NCI-H1092 treated with DMSO at 0.1 percent for 48 hours (cell line): ENCODE measurements at places on chromosomes 12 and 14.

DNA sequence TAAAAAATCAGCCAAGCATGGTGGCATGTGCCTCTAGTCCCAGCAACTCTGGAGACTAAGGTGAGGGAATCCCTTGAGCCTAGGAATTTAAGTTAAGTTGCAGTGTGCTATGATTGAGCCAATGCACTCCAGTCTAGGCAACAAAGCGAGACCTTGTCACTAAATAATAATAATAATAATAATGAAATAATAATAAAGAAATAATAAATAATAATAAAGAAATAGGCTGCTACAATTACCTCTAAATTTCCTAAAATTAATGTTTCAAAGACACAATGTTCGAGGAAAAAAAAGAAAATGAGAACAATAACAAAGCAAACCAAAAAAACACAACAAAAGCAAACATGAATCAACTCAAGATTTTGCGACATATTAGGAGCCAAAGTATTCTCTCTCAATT is 29.7 kb downstream of the RALGAPA1 start:
- DNase-seq: no peak

DNA sequence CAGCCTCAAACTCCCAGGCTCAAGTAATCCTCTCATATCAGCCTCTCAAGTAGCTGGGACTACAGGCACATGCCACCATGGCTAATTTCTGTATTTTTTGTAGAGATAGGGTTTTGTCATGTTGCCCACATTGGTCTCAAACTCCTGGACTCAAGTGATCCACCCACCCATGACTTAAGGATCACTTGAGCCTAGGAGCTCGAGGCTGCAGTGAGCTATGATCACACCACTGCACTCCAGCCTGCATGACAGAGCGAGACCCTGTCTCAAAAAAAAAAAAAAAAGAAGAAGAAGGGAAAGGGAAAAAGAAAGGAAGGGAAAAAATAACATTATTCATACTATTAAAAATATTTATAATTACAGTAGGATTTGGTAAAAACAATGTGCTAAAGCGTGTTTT is 19.2 kb downstream of the EPS8 start:
- no peak for DNase-seq

GRCh38 chr12:120529641-120530417 is 871 bp upstream of the COQ5 start:
- DNase-seq: peak; percentile 70

DNA sequence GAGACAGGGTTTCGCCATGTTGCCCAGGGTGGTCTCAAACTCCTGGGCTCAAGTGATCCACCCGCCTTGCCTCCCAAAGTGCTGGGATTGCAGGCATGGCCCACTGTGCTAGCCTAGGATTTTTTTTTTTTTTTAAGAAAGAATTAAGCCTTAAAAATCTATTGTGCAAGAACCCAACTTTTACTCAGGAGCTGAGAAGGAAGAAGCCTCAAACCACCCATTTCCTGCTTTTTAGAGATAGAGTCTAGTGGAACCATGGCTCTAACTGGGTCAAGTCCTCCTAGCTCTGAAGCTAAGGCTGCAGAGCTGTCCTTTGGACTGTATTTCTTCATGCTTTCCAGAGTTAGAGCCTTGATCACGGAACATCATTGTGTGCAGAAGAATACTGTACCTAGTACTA is 1.3 kb upstream of the TSFM start:
- no peak for DNase-seq

GRCh38 chr14:91466192-91466591 is 43.9 kb downstream of the PPP4R3A start:
- DNase-seq: peak; percentile 15

DNA sequence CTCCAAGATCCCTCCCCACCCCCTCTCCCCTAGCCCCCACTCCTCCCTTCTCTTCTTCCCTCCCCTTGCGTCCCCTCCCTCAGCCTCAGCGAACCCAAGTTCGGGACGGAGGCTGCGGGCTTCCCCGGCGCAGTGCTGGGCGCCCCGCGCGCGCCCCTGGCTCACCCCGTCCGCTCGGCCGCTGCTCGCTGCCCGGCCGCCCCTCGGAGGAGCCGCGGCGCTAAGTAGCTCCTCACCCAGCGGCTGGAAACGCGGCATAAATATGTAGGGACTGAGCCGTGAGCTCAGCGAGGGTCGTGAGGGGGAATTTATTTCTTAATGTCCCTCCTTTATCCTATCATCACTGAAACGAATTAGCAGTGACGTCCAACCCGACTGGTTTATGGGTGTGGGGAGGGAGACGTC is at the start of gene NOS1:
TSS of gene NOS1 (minus strand) at position 280 of the 405 bp plus-strand sequence. CDS start 30,557 bp downstream, outside the sequence.
- DNase-seq: no peak

DNA sequence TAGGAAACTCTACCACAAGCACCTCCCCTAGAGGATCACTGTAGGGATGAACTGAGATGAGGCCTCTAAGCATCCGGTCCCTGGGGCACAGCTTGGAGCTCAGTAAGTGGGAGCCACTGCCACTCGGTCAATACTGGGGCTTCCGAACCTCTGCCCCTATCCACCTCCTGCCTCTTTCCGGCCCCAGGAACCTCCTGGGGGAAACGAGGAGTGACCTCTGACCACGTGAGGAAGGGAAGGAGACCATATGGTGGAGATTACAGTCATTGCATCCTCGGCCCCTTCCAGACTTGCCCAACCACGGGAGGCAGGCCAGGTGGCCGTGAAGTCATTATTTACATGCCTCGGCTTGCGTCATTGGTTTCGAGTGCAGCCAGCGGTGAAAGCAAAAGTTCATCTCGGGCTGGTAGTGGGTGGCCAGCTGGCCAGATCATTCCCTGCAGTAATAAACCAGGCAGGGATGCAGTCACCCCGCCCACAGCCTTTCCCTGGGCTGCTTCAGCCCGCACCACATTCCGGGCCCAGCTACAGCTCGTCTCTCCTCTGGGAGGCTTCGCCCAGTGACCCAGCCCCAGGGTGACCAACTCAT is 65.4 kb downstream of the C14orf132 start:
- DNase-seq: no peak

- no peak for DNase-seq
Measured at GRCh38 chr14:84085493-84085892, 1444.5 kb upstream of the FLRT2 start.

GRCh38 chr14:77485901-77486678 is 12.5 kb downstream of the ISM2 start:
- DNase-seq: no peak

DNA sequence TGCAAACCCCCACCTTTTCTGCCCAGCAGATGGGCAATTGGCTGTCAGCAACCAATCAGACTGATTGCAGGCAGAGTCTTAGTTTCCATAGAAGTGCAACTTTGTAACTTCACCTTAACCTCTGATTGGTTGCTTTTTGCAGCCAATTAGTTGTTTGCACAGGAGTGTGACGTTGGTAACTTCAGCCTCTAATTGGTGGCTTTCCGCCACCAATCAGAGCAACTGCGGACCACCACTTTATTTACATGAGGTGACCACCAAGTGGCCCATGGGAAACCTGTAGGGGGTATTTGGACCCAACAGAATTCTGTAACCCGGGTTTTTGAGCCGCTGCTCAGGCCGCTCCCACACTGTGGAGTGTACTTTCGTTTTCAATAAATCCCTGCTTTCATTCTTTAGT is 32.3 kb downstream of the CDKN1B start:
- DNase-seq: no peak

DNA sequence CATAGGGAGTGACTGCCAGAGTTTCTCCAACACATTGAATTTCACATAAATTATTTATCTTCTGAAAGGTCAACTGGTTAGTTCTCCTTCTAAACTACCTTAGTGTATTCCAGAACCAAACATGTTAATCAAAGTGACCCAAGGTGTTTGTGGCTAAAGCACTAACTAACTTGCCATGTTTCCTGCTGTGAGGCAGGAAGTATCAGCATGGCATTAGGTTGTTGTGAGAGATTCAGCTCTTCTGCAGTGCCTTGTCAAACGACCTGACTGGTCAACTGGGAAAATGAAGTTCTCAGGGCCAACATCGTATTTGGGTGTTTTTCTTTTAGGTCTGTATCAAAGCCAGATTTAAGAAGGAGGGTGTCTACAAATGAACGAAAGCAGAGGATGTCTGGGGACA is 448.1 kb downstream of the APAF1 start:
- no peak for DNase-seq

GRCh38 chr12:47822401-47822800 is 2.7 kb upstream of the HDAC7 start:
- no peak for DNase-seq

GRCh38 chr14:99726538-99727095 is 42.5 kb downstream of the CYP46A1 start:
- DNase-seq: no peak

DNA sequence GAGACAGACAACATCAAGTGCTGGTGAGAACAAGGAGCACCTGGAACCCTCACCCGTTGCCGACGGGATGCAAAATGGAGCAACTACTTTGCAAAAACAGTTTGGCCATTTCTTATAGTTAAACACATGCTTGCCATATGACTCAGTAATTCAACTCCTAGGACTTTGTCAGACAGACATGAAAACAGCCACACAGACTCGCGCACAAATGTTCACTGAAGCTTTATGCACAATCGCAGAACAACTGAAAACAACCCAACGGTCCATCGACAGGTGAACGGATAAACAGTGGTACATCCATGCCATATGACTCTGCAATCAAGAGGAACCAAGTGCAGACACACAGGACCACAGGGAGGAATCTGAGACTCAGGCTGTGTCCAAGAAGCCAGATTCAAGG is 30.8 kb downstream of the NCOR2 start:
- DNase-seq: no peak

- no peak for DNase-seq
Measured at GRCh38 chr14:77902811-77903210, 102.9 kb downstream of the ADCK1 start.

- DNase-seq: no peak
Measured at GRCh38 chr12:22609501-22609900, 15.5 kb upstream of the ETNK1 start.

GRCh38 chr12:110636516-110636915 is 22.6 kb downstream of the TCTN1 start:
- no peak for DNase-seq

DNA sequence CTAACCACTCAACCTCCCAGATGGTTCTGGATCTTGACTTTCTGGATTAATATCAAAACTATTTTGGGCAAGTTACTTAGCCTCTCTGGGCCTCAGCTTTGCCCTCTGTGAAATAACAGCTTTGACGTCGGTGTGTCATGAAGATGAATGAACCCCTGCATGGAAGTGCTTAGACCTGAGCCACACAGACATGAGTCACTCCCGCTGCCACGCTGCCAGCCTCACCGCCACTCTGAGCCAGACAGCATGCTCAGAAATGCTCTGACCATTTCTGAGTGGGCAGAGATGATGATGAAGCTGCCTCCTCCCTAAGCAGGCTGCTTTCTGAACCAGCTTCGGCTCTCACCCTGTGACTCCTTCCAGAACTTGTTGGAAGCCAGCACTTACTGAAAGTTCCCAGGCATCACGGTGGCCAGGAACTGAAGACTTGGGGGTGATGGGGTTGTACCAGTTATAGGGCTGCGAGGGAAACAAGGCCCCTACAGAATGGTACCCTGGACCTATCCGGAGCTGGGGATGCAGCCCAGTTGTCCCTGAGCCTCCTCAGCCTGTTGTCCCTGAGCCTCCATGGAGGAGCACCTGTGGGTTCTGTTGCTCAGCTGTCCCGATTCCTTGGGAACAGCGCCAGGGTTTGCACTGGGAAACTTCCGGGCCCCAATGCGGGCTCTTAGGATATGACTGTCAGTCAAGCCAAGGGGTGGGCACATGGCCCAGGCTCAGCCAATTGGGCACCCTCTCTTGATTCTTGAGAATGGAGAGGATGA is 2.0 kb upstream of the CCDC197 start:
- no peak for DNase-seq

GRCh38 chr12:93348575-93349435 is 28.9 kb upstream of the NUDT4 start:
- DNase-seq: no peak

- DNase-seq: no peak
Measured at GRCh38 chr12:113826805-113827538, 139.2 kb downstream of the RBM19 start.

DNA sequence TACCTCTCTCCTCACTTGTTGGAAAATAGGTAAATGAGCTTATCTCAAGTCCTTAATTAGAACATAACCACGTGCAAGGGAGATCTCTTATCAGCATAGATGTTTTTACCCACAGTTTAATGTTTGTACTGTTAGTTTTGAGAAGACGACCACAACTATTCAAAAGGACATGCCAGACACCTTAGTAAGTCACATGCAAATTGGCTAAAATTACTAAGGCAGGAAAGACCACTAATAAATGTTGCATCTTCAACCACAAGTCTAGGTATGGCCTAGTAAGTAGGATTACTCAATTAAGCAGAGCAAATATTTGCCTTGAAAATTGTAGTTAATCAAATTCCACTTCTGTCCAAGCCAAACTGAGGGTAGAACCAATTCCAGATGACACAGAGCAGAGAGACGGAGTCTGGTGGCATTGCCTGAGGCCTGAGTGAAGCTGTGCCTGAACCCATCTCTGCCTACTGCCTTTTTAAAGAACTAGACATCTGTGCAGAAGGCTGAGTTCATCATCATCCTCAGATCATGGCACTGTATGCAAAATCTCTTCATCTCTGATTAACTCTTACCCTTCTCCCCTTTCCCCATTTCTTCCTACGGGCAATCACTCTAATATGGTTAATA is 29.7 kb upstream of the CHST11 start:
- DNase-seq: no peak

DNA sequence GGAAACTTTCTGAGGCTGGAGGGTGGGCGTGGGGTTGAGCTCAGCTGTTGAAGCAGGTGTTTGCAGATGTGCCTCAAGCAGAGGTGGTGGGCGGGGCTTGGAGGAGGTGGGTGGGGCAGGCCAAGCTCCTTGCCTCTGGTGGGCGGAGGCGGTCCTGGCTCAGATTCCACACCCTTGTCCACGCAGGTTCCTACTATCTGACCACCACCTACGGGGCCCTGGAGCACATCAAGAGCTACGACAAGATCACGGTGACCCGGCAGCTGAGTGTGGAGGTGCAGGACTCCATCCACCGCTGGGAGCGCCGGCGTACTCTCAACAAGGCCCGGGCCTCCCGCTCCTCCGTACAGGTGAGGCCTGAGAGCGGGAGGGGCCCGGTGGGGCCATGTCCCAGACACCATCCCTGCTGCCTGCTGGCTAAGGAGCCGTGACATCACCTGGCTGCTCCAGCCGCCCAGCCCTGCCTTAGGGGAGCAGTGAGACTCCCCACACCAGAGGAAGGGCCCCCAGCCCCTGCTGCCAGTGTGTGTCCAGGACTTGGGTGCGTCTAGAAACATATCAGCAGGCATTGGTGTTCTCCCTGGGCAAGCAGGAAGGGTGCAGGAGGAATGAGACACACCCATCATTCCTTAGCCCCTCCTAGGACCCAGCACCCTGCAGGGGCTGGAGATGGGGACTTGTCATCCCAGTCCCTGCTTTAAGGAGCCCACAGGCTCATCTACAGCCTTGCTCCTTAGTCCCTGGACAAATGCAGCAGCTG is 63.4 kb downstream of the LGMN start:
- DNase-seq: no peak

- DNase-seq: no peak
Measured at GRCh38 chr12:4273273-4273651, 300 bp upstream of the CCND2 start.

DNA sequence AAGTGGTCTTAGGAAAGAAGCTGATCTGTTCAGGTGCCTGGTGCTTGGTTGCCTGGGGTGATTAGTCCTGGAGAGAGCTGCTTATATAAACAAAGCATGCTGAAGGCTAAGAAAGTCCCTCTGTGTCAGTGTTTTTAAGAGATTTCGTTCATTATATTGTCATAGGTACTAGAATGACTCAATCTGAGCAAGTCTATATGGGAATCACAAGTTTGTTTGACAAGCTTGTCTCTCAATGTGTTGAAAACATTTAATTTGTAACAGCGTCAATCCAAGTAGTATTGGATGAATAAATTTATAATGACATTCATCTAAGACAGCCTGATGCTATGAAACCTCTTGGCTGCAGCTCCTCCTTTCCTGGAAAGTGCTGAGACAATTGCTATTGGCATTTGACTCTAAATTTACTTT is 256.3 kb downstream of the TMTC2 start:
- no peak for DNase-seq
